ENCODE measurements at places on chromosomes 3 and 15. TPM values are rescaled to one million over a fixed set of nuclear protein-coding genes. Genes with fewer than 3 reads are reported as not detected.

The GOLGA8H gene
- not detected for total RNA-seq

The WNT5A gene
- total RNA-seq: 0.11 TPM

The EXOG gene
- 14.4 TPM for total RNA-seq

The XRN1 gene
- total RNA-seq: 17.2 TPM

The EIF4A2 gene
- total RNA-seq: 345 TPM

The FETUB gene
- total RNA-seq: not detected

The RASL12 gene
- not detected for total RNA-seq

The GMNC gene
- total RNA-seq: not detected

The PLD1 gene
- 20.0 TPM for total RNA-seq

The GUCA1C gene
- not detected for total RNA-seq

The SNX22 gene
- 1.8 TPM for total RNA-seq

Data from K562 (cell line).